ENCODE measurements at places on chromosomes 12 and 14.

GRCh38 chr12:124705545-124706138, 138.2 kb upstream of the NCOR2 start:
- no peak for DNase-seq

- no peak for DNase-seq
These were observed 195.7 kb downstream of the AKAP6 start for GRCh38 chr14:32524609-32525375.

GRCh38 chr12:83016218-83016835, 329.6 kb downstream of the TMTC2 start:
- peak; percentile 43 for DNase-seq

- DNase-seq: no peak
These were observed 6.3 kb downstream of the LRRC74A start for GRCh38 chr14:76832503-76832988.

- no peak for DNase-seq
These were observed 31.4 kb upstream of the SLC2A13 start for GRCh38 chr12:40137252-40137651.

GRCh38 chr14:39102265-39102968, 618 bp downstream of the SEC23A start:
- peak; percentile 79 for DNase-seq

DNA sequence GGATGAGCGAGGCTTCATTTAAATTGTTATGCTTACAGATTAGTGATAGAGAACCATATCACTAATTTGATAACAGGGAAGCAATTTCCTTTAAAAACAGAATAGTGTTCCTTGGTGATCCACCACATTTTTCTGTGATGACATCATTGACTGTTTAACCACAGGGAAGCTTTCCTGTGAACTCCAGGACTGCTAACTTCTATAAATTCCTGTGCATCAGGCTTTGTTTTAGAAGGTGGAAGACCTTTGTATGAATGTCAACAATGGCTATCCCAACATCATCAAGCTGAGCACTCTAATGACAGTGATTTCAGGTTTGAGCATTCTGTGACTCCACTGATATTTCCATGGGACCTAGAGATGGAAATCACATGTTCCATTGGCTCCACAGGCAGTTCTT, 177.1 kb downstream of the RMST start:
- DNase-seq: no peak

- DNase-seq: no peak
These were observed 116.7 kb upstream of the CAND1 start for GRCh38 chr12:67152451-67152850.

DNA sequence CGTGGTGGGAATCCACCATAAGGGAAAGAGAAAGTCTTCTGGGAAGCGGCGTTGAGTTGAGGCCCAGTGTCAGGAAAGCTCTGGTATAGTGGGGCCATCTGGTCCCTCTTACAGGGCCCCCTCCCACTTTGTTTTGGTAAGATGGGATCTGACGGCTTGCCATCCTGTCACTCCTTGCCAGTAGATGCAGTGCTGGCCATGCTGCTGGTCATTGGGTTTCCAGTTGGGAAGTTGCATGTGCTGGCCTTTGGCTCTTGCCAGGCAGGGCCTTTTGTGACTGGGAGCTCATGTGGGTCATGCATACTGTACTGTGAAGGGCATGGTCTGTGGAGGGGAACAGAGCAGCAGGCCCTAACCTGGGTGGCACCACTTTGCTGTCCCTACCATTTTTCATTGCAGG, 3.8 kb downstream of the TRAF3 start:
- no peak for DNase-seq

- DNase-seq: no peak
These were observed 412.0 kb upstream of the ATP2B1 start for GRCh38 chr12:90120627-90121026.

DNA sequence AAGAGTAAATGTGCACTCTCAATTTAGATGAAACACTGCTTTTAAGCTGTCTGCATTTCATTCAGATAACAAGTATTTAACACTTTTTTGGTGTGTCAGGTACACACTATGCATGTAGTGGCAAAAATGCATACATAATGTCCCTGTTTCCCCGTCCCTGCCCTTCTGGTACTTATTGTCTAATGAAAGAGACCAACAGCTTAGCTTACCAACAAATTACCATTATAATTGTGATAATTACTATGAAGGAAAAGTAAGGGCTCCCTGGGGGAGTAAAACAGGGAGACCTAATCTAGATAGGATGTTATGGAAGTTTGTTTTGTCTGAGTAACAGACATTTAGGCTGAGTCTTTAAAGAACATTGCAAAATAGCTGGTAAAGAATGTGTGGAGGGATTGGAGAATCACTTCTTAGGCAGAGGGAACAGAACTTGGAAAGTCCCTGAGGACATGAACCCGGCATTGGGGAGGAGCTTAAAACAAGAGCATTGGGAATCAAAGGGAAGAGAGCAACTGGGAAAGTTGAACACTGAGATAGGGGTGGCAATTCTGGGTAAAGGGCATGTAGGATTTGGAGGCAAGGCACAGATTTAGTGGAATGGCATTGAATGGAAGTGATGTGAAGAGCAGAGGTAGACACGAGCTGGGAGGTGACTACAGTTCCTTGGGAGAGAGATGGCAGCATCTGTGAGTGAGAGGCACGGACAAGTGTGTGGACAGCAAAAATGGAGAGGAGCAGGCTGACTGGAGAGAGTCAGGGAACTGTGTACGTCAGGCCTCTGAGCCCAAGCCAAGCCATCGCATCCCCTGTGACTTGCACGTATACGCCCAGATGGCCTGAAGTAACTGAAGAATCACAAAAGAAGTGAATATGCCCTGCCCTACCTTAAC, 181.6 kb downstream of the GRIP1 start:
- DNase-seq: no peak

DNA sequence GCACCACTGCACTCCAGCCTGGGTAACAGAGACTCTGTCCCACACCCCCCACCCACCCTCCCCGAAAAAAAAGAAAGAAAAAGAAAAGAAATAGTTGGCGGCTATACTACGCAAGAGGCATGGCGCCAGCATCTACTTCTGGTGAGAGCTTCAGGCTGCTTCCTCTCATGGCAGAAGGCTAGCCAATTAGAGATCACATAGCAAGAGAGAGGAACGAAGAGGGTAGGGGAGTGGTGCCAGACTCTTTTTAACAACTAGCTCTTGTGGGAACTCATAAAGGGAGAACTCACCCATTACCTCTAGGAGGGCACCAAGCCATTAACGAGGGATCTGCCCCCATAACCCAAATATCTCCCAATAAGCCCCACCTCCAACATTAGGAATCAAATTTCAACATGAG, 6.2 kb downstream of the DENND5B start:
- DNase-seq: no peak

GRCh38 chr14:99249389-99249788, 22.6 kb downstream of the BCL11B start:
- peak; percentile 14 for DNase-seq

DNA sequence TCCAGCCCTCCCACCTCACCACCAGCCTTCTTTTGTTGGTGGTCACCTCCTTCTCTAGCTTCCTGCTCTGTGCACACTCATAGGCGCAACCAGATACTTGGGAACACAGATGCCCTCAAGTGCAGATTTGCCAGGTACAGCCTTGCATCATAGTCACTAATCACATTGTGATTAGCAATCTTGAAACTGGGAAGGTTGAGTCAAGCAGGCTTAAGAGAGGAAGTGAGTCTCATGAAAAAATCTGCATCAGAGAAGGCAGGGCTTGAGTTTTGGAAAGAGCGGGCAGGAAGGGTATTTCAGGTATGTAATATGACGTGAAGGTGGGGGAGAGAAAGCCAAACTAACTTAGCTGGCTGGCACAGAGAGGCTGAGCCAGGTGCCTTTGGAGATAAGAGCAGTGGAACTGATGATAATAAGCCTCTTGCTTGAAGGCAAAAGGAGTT, 2.7 kb upstream of the RABGGTA start:
- DNase-seq: no peak

- DNase-seq: no peak
These were observed 73.3 kb downstream of the HELB start for GRCh38 chr12:66375560-66375959.

DNA sequence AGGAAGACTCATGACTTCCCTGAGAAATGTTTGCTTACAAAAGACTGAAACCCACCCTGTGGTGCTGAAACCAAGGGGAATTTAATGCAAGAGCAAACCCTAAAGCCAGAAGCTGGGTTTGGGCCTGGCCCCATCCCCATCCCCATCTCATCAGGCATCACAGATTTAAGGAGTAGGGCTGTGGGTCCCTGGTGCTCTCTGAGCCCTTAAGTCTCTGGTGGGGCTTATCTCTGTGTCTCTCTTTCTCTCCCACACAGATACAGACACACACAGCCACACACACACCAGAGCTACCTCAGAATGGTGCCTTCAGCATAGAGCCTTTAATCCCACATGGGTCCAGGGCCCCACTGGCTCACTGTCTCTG, 237.1 kb downstream of the SLC41A2 start:
- DNase-seq: no peak

DNA sequence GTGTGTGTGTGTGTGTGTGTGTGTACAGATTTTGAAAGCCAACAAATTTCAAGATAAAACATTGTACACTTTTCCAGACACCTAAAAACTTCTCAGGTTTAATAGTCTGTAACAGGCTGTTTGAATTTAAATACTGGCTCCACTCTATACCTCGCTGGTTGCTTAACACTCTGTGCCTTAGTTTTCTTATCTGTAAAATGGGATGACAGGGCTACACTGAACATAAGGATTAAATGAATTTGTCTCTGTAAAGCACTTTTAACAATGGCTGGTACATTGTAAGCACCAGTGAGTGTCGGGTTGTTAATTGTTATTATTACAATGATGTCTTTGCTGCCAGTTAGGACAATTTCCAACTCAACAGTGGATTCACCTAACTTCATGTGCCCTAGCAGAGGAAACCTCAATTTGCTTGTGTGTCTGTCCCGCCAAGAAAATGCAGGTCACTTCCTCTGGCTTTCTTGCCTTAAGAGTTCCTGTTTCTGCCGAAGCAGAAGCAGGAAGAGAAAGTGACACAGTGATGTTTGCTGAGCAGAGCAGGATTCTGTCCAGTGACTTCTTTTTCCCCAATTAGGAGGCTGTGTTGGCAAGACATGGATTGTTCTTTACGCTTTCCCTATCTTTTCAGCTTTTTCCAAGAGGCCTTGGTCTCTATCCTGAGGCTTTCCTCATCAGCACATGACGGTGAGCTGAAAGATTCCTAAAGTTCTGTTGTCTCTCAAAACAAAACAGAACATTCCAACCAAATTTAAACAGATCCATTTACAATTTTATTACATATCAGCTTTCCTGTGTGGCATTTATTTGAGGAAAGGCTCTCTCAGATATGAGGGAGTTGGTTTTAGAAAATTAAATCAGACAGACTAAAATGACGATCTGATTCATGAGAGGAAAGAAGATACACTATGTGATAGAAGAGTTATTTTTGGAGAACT, 154.1 kb upstream of the ATP2B1 start:
- DNase-seq: no peak

- DNase-seq: no peak
These were observed 188.9 kb upstream of the FOXG1 start for GRCh38 chr14:28577711-28578131.

- DNase-seq: no peak
These were observed 496.3 kb downstream of the NELL2 start for GRCh38 chr12:44379831-44380230.

DNA sequence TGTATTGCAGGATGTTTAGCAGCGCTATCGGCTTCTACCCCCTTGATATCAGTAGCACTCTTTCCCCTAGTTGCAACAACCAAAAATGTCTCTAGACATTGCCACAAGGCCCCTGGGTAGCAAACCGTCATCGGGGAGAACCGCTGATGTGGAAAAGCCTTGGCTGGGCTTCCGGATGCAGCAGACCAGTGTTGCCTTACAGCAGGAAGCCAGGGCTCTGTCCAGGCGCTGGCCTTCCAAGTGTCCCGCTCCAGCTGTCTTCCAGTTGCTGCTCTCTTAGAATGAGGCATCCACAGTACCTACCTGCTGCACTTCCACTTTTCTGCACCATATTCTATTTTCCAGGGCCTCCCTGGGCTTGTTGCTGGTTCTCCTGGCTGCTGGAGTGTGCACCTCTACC, 22.6 kb upstream of the SLC10A1 start:
- no peak for DNase-seq

GRCh38 chr14:36915081-36915480, 253.4 kb downstream of the PAX9 start:
- DNase-seq: no peak

GRCh38 chr12:26113181-26113654, 11.6 kb downstream of the BHLHE41 start:
- DNase-seq: no peak

All from LoVo (cell line).